NCI-H1436 treated with DMSO at 0.1 percent for 48 hours (cell line): ENCODE measurements at places on chromosomes 16 and 17.

DNA sequence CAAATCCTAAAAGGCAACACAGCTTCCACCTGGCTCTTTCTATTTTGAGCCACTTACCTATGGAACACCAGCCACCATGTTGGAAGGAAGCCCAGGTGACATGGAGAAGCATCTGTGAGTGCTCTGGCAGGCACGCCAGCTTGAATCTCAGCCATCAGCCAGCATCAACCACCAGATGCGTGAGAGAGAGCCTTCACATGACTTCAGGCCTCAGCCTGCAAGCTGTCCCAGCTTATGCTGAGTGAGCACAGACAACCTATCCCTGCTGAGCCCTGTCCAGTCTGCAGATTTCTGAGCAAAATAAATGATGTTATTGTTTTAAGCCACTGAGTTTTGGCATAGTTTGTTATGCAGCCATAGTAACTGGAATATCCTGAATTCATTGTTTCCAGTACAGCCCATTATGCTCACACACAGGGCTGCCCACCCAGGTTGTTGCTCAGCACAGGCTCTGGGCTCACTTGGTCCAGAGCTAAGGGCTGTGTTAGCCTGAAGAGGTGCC lies 35.1 kb downstream of the TMEM238L start:
- DNase-seq, result no peak

DNA sequence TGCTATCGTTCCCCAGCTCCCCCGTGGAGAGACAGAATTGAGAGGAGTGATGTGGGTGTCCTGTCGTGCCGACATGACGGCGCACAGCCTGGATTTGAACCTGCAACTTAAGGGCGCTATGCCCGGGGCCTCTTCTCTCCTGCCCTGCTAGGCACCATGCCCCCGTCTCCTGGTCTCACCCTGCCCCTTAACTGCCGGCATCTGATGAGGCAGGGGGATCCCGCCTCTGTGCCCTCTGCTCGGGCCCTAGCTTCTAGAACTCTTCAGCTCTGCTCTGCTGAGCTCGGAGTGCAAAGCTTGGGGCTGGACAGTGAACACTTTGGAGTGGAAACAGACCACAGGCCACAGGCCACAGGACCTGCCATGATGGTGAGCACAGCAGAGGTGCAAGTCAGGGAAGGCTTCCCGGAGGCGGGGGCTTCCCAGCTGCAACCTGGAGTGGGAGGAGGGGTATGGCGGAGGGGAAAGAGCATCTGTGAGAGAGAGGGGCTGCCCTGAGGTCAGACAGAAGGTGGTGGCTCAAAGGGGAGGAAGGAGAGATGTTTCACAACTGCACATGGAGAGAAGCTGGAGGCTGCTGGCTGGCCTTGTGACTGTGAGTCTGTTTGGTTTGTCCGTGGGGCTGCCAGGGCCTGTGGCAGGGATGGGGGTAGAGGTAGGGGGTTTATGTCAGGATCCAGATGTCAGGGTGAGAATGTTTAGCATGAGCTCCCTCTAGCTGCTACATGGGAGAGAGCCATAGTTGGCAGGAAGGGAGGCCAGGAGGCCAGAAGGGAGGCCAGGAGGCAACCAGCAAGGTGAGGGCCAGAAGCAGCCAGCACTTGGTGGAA lies 107.8 kb downstream of the CRLF3 start:
- no peak for DNase-seq

- no peak for DNase-seq
Measured at GRCh38 chr17:69608808-69609472, 194.4 kb downstream of the MAP2K6 start.

GRCh38 chr17:81329927-81330883 lies 35.1 kb upstream of the SLC38A10 start:
- no peak for DNase-seq

- DNase-seq, result peak; percentile 47
Measured at GRCh38 chr16:68310774-68311511, at the start of the genes PRMT7 and SLC7A6OS. Gene PRMT7 (plus strand): TSS chr16:68311019. CDS start chr16:68315980, 4,961 bp downstream. Gene SLC7A6OS (minus strand): TSS chr16:68310946. CDS start chr16:68310926, 20 bp downstream.

GRCh38 chr16:80612461-80613017 lies 71.7 kb downstream of the DYNLRB2 start:
- no peak for DNase-seq

GRCh38 chr16:57613514-57613913 lies 14.9 kb upstream of the ADGRG1 start:
- DNase-seq, result no peak

DNA sequence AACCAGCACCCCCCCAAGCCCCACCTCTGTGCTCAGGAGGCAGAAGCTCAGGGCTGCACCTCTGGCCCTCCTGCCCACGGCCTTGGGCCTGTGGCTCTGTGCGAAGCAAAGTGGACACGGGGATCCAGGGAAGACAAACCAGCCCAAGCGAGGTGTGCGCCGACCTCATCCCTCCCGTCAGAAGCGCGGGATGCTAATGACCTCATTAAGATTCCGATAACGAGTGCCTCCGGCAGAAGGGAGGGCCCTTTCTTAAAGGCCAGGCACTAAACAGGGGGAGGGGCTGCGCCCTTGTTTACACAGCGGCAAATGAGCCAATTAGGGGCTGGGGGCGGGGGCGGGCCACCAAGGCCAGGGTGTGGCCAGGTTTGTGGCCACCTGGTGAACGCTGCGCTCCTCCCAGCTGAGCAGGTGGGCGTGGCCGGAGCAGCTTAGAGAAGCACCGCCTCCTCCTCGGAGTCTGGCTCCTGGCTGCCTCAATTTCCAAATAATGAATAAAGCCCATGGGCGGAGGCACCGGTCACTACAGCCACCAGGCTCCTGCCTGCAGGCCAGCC lies 3.2 kb downstream of the CBX4 start:
- peak; percentile 90 for DNase-seq

GRCh38 chr16:17076092-17076754 lies 394.5 kb downstream of the XYLT1 start:
- DNase-seq, result no peak

GRCh38 chr16:48024042-48024441 lies 131.8 kb downstream of the ABCC12 start:
- DNase-seq, result no peak

DNA sequence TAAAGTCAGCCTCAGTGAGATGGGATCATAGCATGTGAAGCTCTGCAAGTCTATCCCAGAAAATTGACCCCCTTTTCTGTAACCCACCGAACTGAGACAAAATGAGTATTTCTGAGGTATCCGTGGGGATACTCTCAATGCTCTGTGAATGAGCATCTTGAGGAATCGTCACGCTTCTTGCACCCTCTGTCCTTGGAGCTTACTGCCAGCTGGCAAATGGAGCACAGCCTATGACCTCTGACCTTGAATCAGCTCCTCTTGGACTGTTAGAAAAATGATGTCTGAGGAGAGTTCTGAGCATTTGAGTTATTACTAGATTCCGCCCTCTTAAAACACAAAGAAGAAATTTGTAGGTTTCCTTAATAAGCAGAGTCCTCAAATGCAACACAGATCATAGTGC lies 342.1 kb downstream of the ZFHX3 start:
- no peak for DNase-seq

DNA sequence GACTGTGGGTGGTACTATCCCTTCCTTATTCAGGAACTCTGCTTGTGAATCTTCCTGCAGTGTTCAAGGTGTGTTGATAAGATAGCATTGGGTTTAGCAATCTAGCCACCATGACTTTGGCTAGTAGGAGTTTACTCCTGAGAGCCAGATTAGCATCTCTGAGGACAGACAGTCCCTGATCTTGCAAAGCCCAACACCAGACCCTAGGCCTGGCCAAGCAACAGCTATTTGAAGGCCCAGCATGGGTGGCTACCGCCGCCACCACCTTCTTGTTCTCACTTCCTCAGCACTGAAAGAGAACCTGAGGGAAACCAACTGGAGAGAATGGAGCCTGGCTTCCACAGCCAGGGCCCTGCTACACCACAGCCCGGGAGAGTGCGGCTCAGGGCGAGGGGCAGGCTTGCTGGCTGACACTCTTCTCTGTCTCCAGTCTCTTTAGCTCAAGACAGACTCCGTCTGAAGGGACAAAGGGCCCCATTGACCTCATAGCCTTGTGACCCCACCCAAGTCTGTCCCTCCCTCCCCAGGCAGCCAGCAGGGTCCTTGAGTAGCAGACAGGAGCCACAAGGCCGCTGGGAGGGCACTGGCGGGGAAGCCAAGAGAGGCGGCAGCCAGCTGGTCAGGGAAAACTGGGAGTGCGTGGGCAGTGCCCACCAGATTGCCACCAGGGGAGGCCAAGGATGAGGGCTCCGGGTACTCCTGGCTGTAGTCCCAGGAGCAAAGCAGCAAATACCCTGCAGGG lies 10.9 kb upstream of the ARHGAP23 start:
- DNase-seq, result no peak

- no peak for DNase-seq
Measured at GRCh38 chr16:30184891-30185682, 1.7 kb downstream of the CORO1A start.

- DNase-seq, result no peak
Measured at GRCh38 chr16:12447556-12447955, 356.1 kb downstream of the CPPED1 start.

DNA sequence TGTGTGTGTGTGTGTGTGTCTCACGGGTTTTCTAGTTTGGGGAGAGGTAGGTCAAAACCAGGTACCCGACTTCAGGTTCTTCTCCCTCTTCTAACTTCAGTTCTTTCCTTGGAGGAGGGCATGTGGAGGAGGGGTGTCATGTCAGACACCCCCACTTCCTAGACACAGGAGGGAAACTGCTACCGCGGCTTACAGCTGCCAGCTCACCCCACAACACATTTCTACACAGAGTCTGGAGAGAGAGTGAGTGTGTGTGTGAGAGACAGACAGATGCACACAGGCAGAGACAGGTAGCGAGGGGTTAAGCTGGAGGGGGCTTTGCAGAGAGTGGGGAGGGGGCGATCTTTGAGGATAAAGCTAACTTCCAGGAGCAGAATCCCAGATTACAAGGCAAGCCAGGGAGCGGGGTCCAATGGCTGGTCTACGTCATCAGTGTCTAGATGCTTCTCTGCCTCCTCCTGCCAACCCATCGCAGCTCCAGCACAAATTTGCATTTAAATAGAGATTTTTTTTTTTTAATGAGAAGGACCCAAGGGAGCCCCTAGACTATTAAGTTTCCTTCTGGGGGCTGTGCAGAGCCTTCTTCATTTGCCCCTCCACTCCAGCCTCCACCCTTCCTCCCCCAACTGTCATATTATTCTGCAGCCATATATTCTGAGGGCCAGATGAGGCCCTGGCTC lies 48.9 kb downstream of the MRM1 start:
- DNase-seq, result peak; percentile 86

DNA sequence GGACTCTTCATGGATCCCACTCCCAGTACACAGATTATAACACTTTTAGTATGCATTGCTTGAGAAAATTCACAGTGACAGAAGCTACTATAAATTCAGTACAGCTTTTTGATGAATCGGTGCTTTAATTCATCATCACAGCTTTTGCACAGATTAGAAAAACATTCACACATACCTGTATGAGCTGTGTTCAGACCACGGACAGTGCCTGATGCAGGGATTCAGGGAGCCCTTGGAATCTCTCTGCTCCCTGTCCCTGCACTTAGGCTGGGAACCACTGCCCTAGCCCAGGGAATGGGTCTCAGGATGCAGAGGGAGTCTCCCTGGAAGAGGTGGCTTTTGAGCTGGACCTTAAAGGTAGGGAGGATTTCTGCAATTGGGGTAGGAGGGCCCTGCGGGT lies 13.9 kb downstream of the TBKBP1 start:
- no peak for DNase-seq

- no peak for DNase-seq
Measured at GRCh38 chr17:75553295-75554110, 28.0 kb downstream of the LLGL2 start.

- DNase-seq, result no peak
Measured at GRCh38 chr17:55068862-55069811, 100.6 kb downstream of the STXBP4 start.

GRCh38 chr16:6753553-6753952 lies 579.1 kb upstream of the RBFOX1 start:
- no peak for DNase-seq

DNA sequence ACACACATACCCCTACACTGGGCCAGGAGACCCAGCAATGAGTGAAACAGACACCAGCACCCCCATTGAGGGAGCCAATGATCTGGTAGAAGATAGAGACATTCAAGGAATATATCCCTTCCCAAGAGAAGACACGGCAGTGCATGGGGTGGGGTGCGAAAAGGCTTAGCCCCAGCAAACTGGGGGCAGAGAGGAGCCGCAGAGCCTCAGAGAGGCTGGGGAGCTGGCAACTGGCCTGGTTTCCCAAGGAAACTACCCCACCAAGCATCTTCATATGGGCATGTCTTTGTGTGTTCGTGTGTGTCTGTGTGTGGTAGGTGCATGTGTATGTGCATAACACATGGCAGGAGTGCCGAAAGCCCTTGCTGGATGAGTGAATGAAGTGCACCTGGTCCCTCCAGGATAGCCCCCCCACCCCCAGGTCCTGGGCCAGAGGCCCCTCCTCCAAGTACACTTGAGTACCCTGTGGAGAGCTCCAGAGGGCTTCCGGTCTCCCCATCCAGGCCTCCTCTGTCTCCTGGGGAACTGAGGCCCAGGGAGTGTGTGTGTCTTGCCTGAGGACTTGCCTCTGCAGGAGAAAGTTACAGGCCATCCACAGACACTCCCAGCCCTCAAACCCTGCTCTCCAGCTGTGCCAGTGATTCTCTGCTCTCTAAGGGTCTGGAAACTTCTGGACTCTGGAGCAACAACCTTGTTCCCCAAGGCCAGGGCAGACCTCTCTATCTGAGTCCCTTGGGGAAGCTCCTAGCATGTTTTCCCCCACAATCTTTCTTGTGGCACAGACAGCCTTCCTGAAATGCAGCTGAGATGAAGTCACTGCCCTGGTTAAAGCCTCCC lies 15.9 kb downstream of the TBX2 start:
- DNase-seq, result no peak

DNA sequence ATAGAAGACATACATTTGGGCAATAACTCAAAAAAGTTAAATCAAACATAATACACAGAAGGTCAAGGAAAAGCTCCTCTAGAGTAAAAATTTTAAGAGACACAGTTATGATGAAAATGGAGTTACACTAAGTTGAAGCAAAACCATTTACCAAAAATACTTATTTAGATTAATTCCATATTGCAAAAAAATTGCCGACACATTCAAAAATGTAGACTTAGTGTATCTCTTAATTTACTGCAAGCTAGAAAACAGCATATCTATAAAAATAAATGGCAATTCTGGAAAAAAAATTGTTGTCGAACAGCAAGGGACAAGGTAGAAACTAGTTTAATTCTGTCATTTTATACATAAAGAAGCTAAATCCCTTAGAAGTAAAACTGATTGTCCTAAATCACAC lies 248.7 kb upstream of the KIF2B start:
- DNase-seq, result no peak

DNA sequence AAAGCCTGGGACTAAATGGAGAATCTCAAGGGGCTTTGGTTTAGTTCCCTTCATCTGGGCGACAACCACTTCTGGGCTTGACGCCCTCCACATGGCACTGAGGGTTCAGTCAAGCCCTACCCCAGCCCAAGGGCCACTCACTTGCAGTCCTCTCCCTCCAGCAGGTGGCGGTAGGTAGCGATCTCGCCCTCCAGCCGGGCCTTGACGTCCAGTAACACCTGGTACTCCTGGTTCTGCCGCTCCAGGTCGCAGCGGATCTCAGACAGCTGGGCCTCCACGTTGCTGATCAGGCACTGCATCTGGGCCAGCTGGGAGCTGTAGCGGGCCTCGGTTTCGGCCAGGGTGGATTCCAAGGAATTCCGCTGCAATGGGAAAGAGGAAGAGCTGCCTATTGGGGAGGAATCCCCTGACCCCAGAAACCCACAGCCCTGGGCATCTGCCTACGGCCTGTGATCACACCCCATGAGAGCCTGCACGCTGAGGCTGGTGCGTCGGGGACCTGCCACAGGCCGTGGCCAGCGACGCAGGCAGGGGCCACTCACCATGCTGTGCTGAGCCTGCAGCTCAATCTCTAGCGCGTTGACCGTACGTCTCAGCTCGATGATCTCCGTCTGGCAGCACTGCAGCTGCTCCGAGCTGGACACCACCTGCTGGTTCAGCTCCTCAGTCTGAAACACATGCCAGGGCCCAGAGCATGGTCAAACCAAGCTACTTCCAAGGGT lies 2.7 kb downstream of the KRT36 start:
- no peak for DNase-seq
